Natural killer cell treated with Interleukin-12 subunit alpha and Interleukin-12 subunit beta and Interleukin-15 and Interleukin-18, amount 100 ng/mL, for 72 hours (primary cell): ENCODE measurements at places on chromosomes 5 and 9. TPM values are rescaled to one million over a fixed set of nuclear protein-coding genes. Genes with fewer than 3 reads are reported as not detected.

The TMC1 gene
- total RNA-seq: not detected

DNA sequence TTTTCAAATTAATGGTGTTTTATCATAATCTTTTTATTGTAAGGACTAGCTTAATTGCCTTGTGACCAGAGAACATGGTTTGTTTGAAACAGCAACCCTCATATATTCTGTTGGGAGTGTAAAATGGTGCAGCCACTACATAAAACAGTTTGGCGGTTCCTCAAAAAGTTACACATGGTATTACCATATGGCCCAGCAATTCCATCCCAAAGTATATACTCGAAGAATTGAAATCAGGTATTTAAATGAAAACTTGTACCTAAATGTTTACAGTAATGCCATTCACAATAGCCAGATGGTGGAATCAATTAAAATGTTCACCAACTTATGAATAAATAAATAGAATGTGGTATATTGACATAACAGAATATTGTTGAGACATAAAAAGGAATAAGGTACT is 14.8 kb upstream of the IL33 start:
- H3K4me3 ChIP-seq: no peak overlapping the region
- H3K27me3 ChIP-seq: peaks cover 18% of the 10 kb centered on the region
- no peak overlapping the region for H3K27ac ChIP-seq

The COL23A1 gene
- 0.17 TPM for total RNA-seq

- no peak overlapping the region for H3K4me3 ChIP-seq
- H3K27me3 ChIP-seq: no peaks in the 10 kb centered on the region
- H3K4me1 ChIP-seq: no peaks in the 10 kb centered on the region
- H3K27ac ChIP-seq: no peak overlapping the region
- no peaks in the 10 kb centered on the region for H3K36me3 ChIP-seq
- no peak for DNase-seq
Measured at GRCh38 chr9:109426626-109427402, 71.3 kb downstream of the PTPN3 start.

The TXNDC8 gene
- total RNA-seq: not detected

DNA sequence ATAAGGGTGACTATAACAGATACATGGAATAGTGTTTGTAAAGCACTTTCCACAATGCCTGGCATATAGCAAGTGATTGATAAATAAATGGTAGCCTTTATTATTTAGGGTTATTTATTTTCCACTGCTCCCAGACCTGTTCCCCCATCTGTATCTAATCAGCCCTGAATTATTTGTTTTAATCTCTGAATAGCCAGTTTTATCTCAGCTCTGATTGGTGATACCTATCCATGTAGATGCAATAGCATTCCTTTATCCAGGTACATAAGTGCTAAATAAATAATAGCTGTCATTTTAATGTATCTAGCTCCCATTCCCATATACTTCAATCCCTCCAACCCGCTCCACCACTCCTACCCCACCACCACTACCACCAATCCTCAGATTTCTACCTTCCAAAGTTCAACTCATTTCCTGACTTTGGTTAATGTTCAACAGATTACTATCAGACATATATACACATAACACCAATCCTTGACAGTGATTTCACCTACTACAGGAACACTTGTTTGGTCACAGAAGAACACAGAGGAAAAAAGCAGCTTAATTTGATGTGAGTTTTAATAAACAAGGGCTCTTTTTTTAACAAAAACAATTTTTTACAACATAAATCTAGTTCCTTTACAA is 14.0 kb downstream of the PRKAA1 start:
- no peak overlapping the region for H3K27ac ChIP-seq
- peaks cover 55% of the 10 kb centered on the region for H3K4me1 ChIP-seq
- no peak overlapping the region for H3K4me3 ChIP-seq
- no peaks in the 10 kb centered on the region for H3K27me3 ChIP-seq
- no peak for DNase-seq
- peaks cover 13% of the 10 kb centered on the region for H3K36me3 ChIP-seq

The LCN12 gene
- total RNA-seq: 2.0 TPM

GRCh38 chr9:78040726-78041125 is 9.1 kb upstream of the GNAQ start:
- peaks cover 4% of the 10 kb centered on the region for H3K27me3 ChIP-seq
- no peak for DNase-seq
- no peak overlapping the region for H3K4me3 ChIP-seq
- H3K36me3 ChIP-seq: no peaks in the 10 kb centered on the region

DNA sequence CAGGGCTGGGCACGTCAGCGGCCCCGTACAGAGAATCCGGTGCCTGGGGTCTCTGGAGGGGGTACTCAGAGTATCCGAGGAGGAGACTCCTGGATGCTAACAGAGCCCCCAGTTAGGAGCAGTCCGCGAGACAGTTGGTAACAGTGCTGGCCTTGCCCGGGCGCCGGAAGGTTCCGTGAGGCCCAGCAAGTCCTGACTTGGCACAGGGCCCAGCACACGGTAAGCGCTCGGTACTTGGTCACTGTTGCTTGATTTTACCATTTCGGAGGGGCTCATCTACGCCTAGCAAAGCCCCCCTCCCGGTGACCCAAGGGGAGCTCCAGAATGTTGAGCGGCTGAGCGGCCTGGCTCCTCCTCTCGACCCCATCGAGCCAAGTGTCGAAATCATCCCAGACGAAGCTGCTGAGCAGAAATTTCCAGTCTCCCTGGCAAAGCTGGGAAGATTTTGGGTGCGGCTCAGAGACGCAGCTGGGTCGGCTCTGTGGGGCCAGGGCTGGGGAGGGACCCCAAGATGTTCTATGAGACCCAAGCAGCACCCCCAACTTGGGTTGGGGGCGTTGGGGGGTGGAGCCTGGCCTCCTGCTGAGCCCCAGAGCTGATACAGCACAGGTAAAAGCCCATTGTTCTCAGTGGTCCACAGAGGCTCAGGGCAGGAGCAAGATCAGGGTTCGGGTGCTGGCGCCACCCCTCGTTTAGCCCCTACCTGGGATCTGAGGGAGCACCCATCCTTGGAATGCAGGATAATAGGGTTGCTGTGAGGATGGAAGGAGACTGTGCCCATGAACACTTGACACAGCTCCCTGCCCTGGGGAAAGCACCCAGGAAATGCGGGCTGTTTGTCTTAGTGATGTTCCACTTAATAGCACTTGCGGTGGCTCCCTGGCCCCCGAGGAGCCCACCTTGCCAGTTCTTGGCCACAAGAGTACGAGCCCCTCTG is 137.2 kb downstream of the C9orf50 start:
- DNase-seq: no peak
- H3K27ac ChIP-seq: peak overlapping the region; percentile 56
- no peaks in the 10 kb centered on the region for H3K27me3 ChIP-seq

DNA sequence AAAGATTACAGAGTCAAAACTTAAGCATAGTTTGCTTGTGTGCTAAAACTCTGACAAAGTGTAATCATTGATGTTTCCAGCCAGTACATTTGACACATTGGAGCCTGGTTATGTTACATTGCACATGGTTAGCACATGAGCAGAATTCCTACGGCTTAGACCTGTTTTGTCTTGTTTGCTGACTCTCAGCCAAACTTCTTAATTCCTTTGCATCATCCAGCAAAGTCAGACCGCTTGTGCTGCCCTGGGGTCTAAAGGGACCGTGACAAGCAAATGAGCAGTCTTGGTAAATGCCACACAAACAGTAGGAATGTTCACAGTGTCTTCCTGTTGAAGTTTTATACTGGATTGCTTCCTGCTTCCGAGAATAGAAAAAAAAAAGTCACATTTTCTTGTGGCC is 72.0 kb upstream of the ENTREP1 start:
- H3K36me3 ChIP-seq: no peaks in the 10 kb centered on the region
- no peak overlapping the region for H3K4me3 ChIP-seq
- H3K27ac ChIP-seq: no peak overlapping the region
- no peak for DNase-seq

DNA sequence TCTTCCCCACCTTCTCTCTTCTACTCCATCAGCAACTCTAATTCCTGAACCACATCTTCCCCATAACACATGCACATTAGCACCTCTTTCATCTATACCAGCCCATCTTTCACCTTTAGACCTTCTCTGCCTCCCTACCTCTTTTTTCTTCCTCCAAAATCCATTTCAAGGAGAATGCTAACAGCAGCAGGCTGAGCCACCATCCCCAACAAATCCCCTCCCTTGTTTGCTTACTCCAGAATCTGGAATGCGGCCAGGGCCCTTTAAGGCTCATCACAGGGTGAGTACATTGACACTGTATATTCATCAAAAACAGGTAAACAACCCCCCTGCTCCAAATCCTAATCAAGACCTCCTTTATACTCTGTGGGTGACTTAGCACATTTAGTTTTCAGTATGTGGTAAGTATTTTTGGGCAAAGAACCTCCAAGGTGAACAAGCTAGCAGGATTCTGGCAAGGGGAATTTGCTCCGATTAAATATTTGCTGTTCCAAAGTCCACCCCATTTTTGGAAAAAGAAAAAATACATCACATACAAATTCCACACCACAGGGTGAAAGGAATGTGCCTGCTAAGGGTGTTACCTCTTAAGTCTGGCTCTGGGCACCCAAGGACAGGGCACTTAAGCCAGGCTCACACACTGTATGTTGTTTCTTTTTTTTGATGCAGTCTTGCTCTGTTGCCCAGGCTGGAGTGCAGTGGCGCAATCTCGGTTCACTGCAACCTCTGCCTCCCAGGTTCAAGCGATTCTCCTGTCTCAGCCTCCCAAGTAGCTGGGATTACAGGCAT is 71.4 kb downstream of the SERINC5 start:
- H3K4me3 ChIP-seq: no peak overlapping the region
- DNase-seq: no peak
- H3K27ac ChIP-seq: peak overlapping the region; percentile 47
- no peaks in the 10 kb centered on the region for H3K27me3 ChIP-seq
- no peaks in the 10 kb centered on the region for H3K36me3 ChIP-seq
- peaks cover 20% of the 10 kb centered on the region for H3K4me1 ChIP-seq

DNA sequence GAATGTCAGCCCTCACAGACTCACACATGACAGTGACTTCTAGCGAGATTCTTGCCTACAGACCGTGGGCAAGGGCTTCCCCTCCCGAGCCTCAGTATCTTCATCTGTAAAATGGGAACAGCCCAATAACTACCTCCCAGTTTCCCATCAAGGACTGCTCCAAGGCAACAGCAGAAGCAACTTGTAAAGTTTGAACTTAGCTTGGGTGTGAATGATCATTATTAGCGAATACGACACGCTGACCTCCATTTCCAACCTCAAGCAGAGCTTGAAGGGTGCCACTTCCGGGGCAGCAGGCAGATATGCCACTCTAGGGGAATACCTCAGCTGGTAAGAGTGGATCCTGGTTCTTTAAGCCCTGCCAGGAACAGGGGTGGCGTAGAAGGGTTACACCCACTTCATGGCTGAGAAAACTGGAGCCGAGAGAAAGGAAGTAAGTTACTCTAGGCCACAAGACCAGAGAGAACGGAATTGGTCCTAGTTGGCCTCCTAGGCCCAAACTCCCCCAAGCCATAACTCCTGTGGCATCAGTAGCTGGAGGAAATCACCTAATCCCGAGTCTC is 2.0 kb downstream of the RNF44 start:
- no peaks in the 10 kb centered on the region for H3K27me3 ChIP-seq
- H3K27ac ChIP-seq: peak overlapping the region; percentile 95
- peaks cover 53% of the 10 kb centered on the region for H3K4me1 ChIP-seq

- DNase-seq: no peak
- no peak overlapping the region for H3K27ac ChIP-seq
- no peak overlapping the region for H3K4me3 ChIP-seq
- no peaks in the 10 kb centered on the region for H3K36me3 ChIP-seq
Measured at GRCh38 chr5:32523625-32524024, 61.7 kb upstream of the SUB1 start.

GRCh38 chr9:32011049-32011448 is 373.4 kb upstream of the ACO1 start:
- no peak for DNase-seq
- no peaks in the 10 kb centered on the region for H3K36me3 ChIP-seq
- no peak overlapping the region for H3K4me3 ChIP-seq
- H3K4me1 ChIP-seq: no peaks in the 10 kb centered on the region
- H3K27me3 ChIP-seq: no peaks in the 10 kb centered on the region

- peak overlapping the region; percentile 98 for H3K4me3 ChIP-seq
- peaks cover 37% of the 10 kb centered on the region for H3K4me1 ChIP-seq
- H3K36me3 ChIP-seq: peaks cover 10% of the 10 kb centered on the region
Measured at GRCh38 chr5:95823738-95824609, 1.4 kb upstream of the GLRX start.

- DNase-seq: no peak
- no peaks in the 10 kb centered on the region for H3K27me3 ChIP-seq
- H3K4me1 ChIP-seq: no peaks in the 10 kb centered on the region
- H3K4me3 ChIP-seq: no peak overlapping the region
Measured at GRCh38 chr9:108665521-108666239, 190.1 kb downstream of the ACTL7B start.

DNA sequence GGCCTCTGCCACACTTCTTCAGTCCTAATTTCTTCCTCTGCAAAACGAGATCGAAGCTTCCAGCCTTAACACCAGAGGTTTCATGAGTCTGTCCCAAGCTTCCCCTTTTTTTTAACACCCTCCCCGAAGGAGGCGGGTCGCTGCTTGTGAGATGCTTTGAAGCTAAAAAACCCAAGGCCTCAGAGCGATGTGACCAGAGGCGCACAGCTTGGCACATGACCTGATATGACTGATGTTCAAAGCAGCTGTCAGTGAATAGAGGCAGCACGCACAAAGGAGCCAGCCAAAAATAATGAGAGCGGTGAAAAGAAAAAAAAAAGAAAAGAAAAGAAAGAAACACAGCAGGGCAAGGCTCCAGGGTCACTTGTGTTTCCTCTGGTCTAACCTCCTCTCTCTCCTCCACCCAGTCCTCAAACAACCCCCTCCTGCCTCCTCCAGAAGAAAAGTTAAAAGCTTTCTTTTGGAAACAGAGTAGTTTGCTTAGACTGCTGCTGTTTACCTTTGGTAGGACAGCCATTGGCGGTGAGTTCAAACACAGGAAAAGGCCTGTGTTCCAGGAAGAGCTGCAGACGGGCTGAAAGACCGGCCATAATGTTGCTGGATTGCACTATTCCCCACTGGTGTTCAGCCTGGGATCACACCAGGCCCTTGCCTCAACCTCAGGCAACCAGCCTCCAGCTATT is 10.9 kb upstream of the ZNF366 start:
- H3K4me3 ChIP-seq: no peak overlapping the region
- H3K27me3 ChIP-seq: peaks cover 9% of the 10 kb centered on the region
- H3K36me3 ChIP-seq: no peaks in the 10 kb centered on the region
- DNase-seq: no peak
- no peaks in the 10 kb centered on the region for H3K4me1 ChIP-seq
- no peak overlapping the region for H3K27ac ChIP-seq

- no peaks in the 10 kb centered on the region for H3K27me3 ChIP-seq
- DNase-seq: no peak
- H3K4me3 ChIP-seq: no peak overlapping the region
- H3K4me1 ChIP-seq: no peaks in the 10 kb centered on the region
- H3K36me3 ChIP-seq: no peaks in the 10 kb centered on the region
- H3K27ac ChIP-seq: no peak overlapping the region
Measured at GRCh38 chr5:29005386-29005785, 1967.0 kb upstream of the CDH9 start.

- no peak overlapping the region for H3K27ac ChIP-seq
- no peaks in the 10 kb centered on the region for H3K4me1 ChIP-seq
- no peaks in the 10 kb centered on the region for H3K27me3 ChIP-seq
- no peak overlapping the region for H3K4me3 ChIP-seq
Measured at GRCh38 chr5:6187501-6187900, 190.8 kb downstream of the MED10 start.

- H3K27ac ChIP-seq: no peak overlapping the region
- H3K36me3 ChIP-seq: no peaks in the 10 kb centered on the region
- no peaks in the 10 kb centered on the region for H3K27me3 ChIP-seq
- no peaks in the 10 kb centered on the region for H3K4me1 ChIP-seq
- H3K4me3 ChIP-seq: no peak overlapping the region
Measured at GRCh38 chr9:9560382-9561035, 1052.3 kb downstream of the PTPRD start.

- H3K36me3 ChIP-seq: no peaks in the 10 kb centered on the region
- no peak overlapping the region for H3K27ac ChIP-seq
- DNase-seq: no peak
- no peak overlapping the region for H3K4me3 ChIP-seq
- peaks cover 21% of the 10 kb centered on the region for H3K27me3 ChIP-seq
Measured at GRCh38 chr9:93177676-93178075, 6.3 kb upstream of the WNK2 start.

The ADAMTS19 gene
- not detected for total RNA-seq
